ENCODE measurements at places on chromosomes 12 and 14.

DNA sequence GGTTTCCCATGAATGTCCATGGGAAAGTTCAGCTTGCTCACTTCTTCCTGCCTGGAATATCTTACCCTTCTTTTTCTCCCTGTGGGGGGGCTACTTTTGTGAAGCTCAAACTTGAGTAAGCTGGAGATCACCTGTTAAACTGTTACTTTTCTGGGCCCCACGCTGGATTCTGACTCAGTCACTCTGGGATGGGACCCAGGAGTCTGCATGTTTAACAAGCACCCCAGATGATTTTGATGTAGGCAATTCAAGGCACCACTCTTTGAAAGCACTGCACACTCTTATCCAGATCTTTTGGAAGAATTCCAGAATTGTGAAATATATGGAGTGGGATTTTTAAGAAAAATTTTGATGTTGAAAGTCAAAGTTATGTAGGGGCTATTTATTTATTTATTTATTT lies 46.3 kb upstream of the IGF1 start:
- DNase-seq, result peak; percentile 72

DNA sequence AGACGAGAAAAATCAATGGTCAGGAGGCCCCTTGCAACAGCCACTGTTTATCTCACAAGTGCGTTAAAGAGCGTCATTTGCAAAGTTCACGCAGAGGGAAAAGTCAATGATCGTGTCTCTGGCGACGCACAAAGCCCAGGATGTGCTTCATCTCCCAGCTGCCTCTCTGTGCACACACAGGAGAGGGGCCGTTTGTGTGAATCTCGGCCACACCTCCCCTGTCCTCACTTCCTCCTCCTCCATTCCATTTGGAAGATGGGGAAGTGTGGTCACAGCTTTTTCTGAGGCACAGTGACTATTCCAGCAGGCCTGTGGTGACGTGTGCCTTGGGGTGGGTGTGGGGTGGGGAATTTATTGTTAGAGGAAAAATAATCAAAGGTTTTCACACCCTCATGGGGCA lies 90.4 kb downstream of the RBM19 start:
- no peak for DNase-seq

- peak; percentile 97 for DNase-seq
These were observed 1.2 kb downstream of the CRY1 start for GRCh38 chr12:107091989-107092641.

GRCh38 chr12:14802247-14802646 lies 1.0 kb downstream of the WBP11 start:
- no peak for DNase-seq

- peak; percentile 59 for DNase-seq
These were observed 44.0 kb downstream of the KICS2 start for GRCh38 chr12:64178122-64178521.

GRCh38 chr12:124938587-124938986 lies 24.1 kb upstream of the UBC start:
- peak; percentile 80 for DNase-seq

GRCh38 chr14:76911473-76911872 lies 85.3 kb downstream of the LRRC74A start:
- DNase-seq, result no peak

- peak; percentile 21 for DNase-seq
These were observed 5.8 kb downstream of the NUMB start for GRCh38 chr14:73452341-73453186.

GRCh38 chr14:79017561-79017960 lies 847.4 kb downstream of the NRXN3 start:
- DNase-seq, result no peak

- peak; percentile 79 for DNase-seq
These were observed 42.1 kb upstream of the FAM222A start for GRCh38 chr12:109671502-109671901.

DNA sequence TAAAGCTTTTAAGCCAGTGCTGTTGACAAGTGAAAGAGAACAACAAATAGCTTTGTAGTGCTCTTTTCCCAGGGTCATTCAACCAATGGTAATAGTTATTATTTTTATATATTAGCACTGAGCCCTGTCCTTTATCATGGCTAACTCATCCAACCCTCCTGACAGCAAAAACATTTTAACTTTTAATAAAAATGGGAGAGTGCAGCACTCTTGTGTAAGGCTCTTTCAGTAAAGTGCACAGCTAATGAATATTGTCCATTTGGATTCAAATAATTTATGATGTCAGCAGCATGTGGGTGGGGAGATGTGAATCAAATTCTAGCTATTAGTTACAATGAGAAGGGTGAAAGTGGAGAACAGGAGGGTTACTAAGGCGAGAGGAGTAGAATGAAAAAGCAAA lies 185.7 kb downstream of the SOX5 start:
- no peak for DNase-seq

DNA sequence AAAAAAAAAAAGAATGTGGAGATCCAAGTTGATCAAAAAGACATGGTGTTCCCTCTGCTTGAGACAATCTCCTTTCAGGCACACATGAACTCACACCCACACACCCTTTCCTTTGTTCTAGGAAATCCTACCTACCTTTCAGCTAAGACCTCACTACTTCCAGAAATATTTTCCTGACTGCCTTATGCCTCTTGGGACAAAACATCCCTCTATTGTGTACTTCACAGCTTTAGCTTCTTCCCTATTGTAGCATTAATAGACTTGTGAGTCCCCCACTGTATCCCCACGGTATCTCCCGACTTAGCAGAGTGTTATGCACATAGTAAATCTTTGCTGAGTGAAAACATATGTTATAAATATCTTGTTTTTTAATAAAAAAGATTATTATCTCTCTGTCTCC lies 44.9 kb upstream of the AEBP2 start:
- no peak for DNase-seq

- no peak for DNase-seq
These were observed 18.7 kb downstream of the ZC2HC1C start for GRCh38 chr14:75088153-75088552.

- DNase-seq, result peak; percentile 65
These were observed 8.7 kb upstream of the SPATS2 start for GRCh38 chr12:49358483-49359141.

DNA sequence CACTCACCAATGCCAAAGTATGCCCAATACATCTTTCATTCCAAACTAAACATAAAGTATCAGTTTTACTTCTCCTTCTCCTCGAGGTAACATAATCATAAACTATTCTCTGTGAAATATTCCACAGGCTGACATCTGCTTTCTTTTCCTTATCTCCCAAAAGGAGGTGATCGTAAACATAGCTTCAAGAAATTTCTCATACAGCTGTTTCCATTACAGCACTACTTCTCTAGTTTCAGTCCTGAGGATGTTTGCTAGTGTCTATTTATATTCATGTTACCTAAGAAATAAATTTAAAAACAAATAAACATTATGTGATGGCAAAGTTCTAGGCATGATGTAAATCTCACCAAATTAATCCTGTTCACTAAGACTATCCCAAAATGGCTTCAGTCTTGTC lies 90.1 kb upstream of the CPSF6 start:
- DNase-seq, result no peak

DNA sequence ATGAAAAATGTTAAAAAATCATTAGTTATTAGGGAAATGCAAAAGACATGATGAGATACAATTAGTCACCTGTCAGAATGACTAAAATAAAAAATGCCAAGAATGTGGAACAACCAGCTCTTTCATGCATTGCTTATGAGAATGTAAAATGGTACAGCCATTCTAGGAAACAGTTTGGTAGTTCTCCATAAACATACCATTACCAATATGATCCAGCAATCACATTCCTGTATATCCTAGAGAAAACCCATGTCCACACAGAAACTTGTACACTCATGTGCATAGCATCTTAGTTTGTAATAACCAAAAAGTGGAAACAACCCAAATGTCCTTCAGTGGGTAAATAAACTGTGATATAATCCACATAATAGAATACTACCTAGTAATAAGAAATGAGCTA lies 245.7 kb downstream of the FUT8 start:
- DNase-seq, result peak; percentile 82

- no peak for DNase-seq
These were observed 15.9 kb downstream of the SYT10 start for GRCh38 chr12:33423706-33424105.

GRCh38 chr12:95205685-95206084 lies 11.6 kb downstream of the FGD6 start:
- peak; percentile 71 for DNase-seq

DNA sequence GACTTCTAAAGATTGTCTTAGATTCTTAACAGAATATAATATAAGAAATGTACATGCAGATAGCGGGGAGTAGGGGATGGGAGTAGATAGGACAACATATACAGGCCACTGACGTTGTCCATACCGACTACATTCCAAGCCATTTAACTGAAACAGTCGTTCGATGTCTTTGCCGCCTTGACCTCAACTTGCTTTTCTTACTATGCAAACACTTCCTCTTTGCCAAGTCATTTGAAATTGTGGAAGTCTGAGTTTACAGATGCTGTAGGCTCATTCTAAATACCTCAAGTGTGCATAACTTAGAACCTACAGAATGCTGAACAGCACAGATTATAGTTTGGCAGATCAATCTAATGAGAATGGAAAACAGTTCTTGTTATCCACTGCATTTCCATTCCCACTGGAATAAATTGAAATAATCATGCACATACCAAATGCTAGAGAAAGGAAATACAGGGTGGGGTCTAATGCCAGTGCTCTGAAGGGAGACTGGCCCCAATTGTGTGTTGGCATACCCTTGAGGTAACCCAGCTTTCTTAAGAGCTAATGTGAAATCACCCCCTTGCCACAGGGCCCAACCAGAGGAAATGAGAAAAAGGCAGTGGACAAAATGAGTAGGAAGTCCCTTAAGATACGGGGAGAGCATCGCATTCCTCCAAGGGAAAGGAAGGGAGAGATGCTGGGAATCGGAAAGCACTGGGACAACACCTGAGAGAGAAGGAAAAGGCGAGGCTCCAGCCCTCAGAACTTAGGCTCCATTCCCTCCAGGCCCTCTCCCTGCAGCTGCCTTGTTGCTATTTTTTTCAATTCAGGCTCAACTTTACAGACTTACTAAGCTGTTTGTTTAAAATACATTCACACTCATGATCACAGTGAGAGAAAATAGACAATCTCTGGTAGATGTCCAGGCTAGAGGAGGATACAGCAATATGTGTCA lies 380.9 kb upstream of the TMTC1 start:
- DNase-seq, result no peak

DNA sequence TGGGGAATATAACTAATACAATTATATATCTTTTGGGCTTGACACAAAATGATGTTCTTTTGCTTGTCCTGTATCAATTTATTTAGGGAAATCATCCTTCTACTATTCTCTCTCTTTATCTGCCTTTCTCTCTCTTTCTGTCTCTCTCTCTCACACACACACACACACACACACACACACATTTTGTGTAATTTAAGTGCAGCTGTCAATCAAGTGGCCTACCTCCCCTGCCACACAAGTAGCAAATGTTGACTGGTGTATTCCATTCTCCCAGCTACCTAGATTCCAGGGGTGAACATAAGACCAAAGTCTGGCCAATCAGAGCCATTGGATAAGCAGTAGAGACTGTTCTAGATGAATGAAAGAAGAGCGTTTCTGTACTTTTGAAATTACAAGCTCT lies 127.6 kb downstream of the C12orf42 start:
- DNase-seq, result no peak

DNA sequence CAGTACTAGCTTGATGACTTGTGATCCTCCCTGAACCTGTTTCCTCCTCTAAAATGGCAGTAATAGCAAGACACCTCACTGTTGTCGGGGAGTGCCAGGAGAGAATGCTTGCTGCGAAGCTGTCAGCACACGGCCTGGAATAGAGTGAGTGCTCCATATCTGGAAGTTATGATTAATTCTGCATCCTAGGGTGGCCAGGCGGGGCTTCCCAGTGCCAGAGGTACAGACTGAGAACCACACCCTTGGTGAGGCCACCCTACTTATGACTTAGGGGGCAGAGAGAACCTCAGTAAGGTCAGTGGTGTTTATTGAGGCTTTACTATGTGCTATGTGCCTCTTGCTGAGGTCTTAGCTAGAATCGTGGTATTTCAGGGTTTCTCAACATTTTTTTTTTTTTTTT lies 20.1 kb downstream of the MORN3 start:
- no peak for DNase-seq

- no peak for DNase-seq
These were observed 96.4 kb downstream of the HECTD4 start for GRCh38 chr12:112285600-112286401.

- DNase-seq, result peak; percentile 10
These were observed 3.0 kb downstream of the SSTR1 start for GRCh38 chr14:38210587-38211216.

DNA sequence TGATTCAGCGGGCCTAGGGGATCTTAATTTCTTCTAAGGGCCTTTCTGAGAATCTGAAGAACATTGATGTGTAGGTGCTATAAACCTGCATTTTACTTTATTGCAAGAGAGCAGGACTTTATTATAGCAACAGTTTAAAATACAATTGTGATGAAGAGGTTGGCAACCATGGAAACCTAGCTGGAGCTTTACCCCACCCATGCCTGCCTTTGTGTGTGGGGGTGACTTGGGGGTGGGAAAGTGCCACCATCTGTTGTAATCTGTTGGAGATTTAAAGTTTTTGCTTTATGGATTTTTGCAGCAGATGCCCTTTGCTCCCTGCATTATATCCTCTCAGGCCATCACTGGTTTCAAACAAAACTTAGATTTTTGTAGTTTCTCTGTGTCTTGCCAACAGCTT lies 64.6 kb downstream of the ATG14 start:
- DNase-seq, result no peak

GRCh38 chr14:95233702-95234241 lies 76.4 kb upstream of the DICER1 start:
- peak; percentile 51 for DNase-seq

- no peak for DNase-seq
These were observed 20.2 kb upstream of the P2RX4 start for GRCh38 chr12:121189619-121190155.

- no peak for DNase-seq
These were observed 117.8 kb downstream of the DUSP6 start for GRCh38 chr12:89234324-89235114.

DNA sequence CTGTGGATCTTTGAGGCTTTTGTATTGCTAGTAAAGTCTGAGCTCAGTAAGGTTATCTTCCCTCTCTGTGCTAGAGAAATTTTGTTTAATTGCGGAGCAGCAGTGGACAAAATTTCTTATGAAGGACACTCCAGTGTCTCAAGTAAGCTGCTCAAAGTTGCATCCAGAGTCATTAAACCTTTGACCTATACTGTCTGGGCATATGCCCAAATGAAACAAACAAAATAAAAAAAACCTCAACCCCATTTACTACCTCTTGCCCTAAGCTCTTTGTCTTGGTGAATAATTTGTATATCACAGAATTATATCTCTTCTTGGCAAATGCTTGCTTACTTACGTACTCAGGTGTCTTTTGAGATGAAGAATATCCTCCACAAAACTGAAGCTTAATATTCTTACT lies 465.2 kb downstream of the SOX5 start:
- DNase-seq, result no peak

DNA sequence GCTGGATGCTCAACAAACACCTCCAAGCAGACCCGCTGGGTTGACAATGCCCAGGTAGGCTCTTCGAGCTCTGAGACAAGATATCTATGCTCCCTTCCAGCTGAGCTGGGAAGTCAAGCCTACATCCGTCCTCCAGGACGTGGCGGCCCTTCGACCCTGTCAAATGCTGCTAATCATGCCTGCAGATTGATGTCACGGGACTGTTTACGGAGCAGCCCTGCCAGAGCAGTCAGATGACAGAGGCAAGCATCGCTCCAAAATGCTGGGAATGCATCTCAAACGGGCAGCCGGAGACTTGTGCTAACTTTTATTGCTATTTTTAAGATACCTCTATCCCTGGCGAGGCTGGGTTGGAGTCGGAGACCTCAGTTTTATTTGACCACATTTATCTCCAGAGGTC lies 139.2 kb downstream of the NTF3 start:
- DNase-seq, result no peak

- DNase-seq, result no peak
These were observed 4.8 kb downstream of the SETD1B start for GRCh38 chr12:121808623-121809022.

Measured in kidney tubule cell (primary cell).